Renal cortical epithelial cell (primary cell): ENCODE measurements at places on chromosomes 2 and 18.

DNA sequence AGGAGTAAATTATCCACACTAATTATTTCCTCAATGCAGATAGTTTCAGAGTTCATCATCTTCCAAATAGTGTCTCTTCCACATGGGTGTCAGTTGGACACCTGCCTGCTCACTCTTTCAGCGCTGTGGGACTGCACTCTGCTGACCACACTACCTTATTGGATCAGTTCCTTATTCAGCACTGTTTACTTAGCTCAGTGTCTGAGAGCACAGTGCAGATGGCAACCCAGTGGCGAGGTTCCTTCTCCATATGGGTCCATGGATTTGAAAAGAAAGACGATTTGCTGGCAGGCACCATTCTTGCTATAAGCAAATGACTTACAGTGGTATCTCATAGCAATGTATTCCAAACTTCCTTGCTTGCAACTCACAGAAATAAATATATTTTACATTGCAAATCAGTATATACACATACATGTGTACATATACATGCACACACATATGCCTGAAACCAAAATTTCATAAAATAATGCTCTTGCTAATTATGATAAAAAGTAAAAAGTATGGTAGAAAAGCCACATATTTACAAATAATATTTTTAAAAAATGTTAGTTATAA is 354.8 kb downstream of the INSIG2 start:
- peak; percentile 67 for DNase-seq

DNA sequence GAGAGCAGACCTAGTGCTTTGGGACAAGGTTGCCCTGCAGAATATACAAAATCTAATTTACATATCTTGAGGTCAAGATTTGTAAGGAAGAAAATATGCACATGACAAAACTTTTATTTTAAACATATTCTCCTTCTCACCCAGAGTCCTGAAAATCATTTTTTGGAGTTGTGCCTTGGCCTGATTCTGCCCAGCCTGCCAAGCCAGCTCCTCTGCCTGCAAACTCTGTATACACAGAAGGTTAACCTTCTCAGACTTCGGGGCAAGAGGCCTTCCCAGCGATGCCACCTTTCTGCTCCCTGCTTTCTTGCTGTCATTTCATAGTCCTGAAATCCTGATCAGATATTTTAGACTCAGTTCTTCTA is 95.8 kb upstream of the CAVIN2 start:
- DNase-seq = no peak

- no peak for DNase-seq
These were observed 58.0 kb upstream of the BOD1L2 start for GRCh38 chr18:57088883-57089282.

DNA sequence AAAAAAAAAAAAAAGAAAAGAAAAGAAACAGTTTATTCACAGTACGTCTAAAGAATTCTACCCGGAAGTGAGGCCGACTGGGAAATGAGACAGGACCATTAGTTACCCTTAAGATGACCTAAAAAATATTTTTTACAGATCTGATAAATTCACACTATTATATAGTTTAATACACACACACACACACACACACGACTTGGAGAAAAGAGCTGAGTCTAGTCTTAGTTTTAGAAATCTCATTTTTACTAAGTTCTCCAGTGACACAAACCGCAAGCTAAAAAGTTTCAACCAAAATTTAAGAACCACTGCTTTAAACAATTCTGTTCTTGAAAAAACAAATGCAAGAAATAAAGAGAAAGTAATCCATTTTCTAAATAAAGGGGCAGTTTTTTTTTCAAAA is 27.1 kb downstream of the ST3GAL5 start:
- DNase-seq = no peak

GRCh38 chr2:208360259-208361076 is 46.1 kb upstream of the PTH2R start:
- no peak for DNase-seq

- no peak for DNase-seq
These were observed 57.7 kb downstream of the ARHGAP15 start for GRCh38 chr2:143186876-143187275.

DNA sequence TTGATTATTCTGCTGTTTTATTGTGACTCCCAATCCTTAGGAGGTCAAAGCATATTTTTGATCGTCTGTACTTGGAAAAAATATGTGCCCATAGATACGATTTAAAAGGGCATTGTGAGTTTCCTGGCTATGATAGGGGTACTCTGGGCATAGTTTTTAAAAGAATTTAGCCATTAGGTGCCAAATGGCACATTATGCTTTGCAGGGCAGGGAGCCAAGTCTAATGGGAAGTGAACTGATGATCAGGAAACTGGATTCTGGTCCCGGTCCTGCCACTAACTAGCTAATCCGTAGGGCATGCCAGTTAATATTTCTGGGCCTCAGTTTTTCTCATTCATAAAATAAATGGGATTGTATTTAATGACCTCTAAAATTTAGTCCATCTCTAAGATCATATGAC is 189.3 kb downstream of the LTBP1 start:
- no peak for DNase-seq

DNA sequence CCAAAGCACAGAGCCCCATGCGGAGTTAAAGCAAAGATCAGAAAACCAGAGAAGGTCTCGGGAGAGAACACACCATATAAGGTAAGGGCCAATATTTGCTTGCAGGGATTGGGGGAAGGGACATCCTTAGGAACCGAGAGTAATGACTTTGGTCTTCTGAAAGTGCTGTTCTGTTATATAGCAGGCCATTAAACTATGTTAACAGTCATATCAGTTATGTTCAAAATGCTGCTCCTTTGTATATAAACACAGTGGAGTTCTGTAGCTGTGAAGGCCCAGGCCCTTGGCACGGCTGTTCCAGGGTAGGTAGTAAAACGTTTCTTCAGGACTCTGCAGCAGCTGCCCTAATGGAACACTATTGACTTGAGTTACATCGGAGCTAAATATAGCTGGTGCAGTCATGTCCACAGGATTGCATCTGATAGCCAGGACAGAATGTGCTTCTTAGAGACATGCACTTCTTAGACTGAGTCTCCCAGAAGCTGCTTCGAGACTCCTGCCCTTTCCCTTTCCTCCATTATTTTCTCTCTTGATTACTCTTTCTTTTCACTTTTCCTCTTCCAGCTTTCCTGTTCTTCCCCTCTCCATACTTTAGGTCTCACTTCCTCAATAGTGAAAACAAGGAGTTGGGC is 122.4 kb downstream of the SETBP1 start:
- peak; percentile 68 for DNase-seq

GRCh38 chr2:45344071-45344470 is 267.0 kb downstream of the SRBD1 start:
- DNase-seq = no peak

DNA sequence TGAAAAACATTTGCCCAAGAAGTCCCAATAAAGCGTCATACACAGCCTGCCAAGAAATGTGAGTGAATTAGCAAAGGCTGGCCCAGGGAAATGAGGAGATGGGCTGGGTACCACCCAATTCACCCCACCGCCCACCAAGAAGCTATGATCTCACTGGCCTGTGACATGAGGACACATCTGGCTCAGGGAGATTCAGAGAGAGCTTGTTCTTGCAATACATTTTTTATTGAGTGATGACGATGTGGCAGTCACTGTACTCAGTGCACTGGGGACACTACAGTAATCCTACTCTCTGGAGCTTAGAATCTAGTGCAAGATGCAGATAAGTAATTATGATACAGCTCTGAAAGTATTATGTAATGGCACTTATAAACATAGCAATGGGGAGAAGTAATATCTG is 64.6 kb upstream of the IGFBP2 start:
- DNase-seq = no peak

DNA sequence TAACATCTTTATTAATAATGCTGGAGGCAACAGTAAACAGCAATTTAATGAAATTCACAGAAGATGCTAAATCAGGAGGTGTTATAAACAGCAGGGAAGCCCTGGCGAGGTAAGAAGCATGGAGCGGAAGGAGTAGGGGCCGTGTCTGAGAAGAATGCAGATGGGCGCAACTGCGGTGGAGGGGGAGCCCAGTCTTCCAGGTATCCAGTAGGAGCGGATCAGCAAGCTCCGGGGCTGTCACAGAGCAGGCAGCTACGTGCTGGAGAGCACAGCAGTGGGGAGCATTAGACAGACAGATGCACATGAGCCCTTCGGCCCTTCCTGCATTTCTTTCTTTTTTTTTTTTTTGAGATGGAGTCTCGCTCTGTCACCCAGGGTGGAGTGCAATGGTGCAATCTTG is 82.3 kb downstream of the SH3RF3 start:
- DNase-seq = no peak

- DNase-seq = no peak
These were observed 294.5 kb downstream of the NR4A2 start for GRCh38 chr2:156038021-156038420.

GRCh38 chr2:203951366-203951902 is 14.9 kb downstream of the ICOS start:
- DNase-seq = no peak

DNA sequence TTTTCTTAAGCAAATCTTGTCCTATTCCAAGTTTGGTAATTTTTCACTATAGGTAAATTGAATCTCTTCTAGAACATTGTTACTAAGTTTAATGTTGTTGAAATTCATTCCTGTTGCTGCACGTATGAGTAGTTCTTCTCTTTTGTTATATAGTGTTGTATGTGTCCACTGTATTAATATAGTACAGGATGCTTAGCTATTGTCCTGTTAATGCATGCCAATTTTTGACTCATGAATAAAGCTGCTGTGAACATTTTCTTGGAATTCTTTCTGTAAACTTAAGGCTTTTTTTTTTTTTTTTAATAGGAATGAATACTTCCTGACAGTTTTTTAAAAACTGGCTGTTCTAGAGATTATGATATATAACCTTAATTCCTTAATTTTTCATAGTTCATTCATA is 326.9 kb downstream of the SLC4A3 start:
- no peak for DNase-seq

- DNase-seq = no peak
These were observed 369.5 kb upstream of the PIK3C3 start for GRCh38 chr18:41585512-41585911.

GRCh38 chr2:144496977-144497598 is 22.8 kb downstream of the ZEB2 start:
- DNase-seq = no peak

DNA sequence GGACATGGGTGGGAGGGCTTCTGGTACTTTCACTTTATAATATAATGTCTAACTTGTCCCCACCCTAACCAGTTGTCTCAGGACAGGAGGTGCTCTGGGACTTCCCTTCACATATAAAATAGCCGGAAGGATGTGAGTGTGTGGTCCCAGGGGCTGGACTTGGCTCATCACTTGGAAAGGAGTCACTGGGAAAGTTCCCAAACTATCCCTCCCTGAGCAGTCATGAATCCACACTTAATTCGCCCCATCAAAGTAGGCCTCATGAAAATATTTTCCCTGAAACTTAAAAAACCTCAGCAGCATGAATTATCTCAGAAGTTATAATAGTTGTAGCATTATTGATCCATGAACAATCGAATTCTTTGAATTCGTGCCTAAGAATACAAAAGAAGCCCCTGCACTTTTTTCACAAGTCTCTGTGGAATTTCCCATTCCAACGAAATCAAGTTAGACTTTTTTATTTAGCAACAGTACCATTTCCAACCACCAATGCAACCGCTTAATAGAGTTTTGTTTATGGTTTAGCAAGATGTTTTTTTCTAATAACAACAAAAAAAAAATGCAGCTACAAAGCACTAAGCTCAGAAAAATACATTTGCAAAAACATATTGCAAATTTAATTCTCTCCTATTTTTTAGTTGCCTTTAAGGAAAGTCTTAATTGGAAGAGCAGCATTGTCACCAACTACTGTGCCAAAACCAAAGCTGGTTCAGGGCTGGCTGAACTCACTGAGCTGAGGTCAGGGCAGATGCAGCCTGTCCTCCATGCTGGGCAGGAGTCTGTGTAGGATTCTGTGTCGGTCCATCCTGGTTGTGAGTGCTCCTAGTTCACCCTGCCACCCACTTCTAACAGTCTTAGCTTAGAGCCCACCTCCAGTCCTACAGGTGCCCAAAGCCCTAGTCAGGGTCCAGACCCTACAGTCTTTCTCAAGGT is 68.8 kb upstream of the SPTBN1 start:
- no peak for DNase-seq

DNA sequence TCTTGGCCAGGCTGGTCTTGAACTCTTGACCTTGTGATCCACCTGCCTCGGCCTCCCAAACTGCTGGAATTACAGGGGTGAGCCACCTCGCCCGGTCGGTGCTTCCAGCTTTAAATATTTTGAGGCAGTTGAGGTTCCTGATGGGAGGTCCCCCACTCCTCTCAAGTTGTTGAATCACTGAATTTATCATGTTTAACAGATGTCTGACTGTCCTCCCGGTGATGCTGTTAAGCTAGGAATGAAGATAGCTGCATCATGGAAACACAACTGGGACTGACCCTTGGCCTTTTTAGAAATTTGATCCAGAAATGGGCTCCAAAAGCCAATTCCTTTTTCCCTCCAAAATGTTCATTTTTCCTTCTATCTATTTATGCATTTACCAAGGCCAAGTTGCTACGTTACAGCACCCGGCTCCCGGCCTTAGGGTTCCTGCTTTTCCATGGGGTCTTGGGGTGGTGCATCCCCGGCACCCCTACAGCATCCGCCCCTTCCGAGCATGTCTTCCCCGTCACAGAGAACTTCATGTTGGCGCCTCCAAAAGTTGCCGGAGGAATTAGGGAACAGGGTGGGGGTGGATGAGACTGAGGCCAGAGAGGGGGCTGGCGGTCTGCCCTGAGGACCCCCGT is 43.9 kb downstream of the PAX8 start:
- DNase-seq = no peak

GRCh38 chr2:144547494-144547893 is 27.6 kb upstream of the ZEB2 start:
- DNase-seq = no peak

DNA sequence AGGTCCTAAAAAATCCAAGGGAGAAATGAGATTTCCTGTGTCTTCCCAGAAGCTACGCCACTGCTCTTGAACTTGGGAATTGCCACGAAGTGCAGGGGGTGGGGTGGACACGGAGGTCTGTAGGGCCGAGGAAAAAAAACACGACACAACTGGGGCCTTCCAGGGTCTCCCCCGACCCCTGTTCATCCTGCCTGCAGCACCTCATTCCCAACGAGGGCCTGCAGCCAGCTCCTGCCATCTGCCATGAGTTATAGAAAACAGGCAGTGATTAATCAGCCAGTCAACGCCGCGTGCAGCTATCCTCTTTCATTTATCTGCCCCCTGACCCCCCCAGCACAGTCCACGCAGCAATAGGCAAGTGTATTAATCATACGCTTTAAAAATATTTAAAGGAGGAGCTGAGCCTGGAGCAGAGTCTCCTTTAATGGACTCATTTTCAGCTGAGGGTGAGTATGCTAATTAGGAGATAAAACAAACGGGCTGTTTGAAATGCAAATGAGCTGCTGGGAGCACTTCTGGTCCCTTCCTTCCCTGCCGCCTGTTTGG is 209.9 kb downstream of the TFCP2L1 start:
- DNase-seq = peak; percentile 89

DNA sequence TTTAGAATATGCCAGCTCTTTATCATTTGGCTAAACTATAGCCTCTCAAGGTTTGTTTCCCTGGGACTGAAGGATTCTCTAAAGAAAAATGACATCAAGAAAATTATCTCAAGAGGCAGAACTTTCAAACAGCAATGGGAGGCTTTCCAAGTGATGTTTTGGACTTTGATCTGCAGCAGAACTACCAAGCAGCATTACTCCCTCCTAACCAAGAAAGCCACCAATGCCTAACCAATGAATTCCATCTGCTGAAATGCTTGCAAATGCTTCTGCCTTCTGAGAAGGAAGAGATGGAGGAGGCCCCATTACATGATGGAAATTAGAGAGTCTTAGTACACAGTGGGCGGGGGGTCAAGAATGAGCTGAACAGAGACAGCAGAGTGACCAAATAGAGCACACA is 95.1 kb upstream of the SLC35G4 start:
- peak; percentile 13 for DNase-seq
